HEK293T (cell line): ENCODE measurements at places on chromosomes 3 and 15.

DNA sequence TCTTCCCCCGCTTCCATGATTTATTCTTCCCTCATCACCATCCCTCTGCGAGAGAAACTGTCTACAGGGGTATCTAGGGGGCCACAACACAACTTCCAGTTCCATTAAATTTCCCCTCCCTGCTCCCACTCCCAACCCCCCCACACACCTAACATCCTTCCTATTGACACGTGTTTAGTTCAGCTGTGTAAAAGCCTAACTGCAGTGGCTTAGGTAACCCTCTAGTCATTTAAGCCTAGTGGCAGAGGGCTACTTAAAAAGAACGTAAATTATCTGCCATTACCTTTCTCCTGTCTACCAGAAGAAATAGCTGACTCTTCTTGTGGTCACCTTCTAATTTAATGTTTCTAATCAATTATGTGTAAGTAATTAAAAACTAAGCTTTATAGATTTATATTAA, 56.3 kb downstream of the ZNF148 start:
- DNase-seq, result no peak

GRCh38 chr3:160956785-160957184, 148.4 kb downstream of the B3GALNT1 start:
- DNase-seq, result no peak

GRCh38 chr3:132641837-132642538, 17.6 kb downstream of the ACAD11 start:
- peak; percentile 49 for DNase-seq

- DNase-seq, result no peak
Measured at GRCh38 chr3:72959336-72959735, 37.3 kb upstream of the PPP4R2 start.

GRCh38 chr3:29267226-29267625, 13.6 kb upstream of the RBMS3 start:
- DNase-seq, result no peak

DNA sequence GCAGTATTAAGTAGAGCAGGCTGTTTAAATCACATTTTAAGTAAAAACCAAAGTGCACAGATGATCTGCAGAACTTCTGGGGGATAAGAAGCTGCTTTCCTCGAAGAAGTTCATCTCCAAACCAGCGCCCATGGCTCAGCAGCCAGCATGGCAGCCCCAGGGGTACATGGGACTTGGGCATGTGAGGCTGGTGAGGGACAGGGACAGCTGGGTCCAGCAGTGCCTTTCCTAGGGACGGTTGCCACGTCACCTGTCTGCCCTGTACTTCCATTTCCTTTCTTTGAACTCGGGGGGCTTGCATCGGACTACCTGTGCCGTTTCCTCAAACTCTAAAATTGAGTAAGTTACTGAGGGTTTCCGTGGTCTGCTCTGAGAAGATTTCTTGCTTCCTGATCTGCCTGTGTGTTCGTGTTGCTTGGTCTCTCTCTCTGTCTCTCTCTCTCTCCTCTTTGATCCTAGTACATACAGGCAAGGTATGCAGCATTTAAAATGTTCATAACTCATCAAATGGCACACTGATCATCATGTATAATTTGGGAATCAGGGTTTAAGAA, 67.6 kb downstream of the IGF1R start:
- no peak for DNase-seq

DNA sequence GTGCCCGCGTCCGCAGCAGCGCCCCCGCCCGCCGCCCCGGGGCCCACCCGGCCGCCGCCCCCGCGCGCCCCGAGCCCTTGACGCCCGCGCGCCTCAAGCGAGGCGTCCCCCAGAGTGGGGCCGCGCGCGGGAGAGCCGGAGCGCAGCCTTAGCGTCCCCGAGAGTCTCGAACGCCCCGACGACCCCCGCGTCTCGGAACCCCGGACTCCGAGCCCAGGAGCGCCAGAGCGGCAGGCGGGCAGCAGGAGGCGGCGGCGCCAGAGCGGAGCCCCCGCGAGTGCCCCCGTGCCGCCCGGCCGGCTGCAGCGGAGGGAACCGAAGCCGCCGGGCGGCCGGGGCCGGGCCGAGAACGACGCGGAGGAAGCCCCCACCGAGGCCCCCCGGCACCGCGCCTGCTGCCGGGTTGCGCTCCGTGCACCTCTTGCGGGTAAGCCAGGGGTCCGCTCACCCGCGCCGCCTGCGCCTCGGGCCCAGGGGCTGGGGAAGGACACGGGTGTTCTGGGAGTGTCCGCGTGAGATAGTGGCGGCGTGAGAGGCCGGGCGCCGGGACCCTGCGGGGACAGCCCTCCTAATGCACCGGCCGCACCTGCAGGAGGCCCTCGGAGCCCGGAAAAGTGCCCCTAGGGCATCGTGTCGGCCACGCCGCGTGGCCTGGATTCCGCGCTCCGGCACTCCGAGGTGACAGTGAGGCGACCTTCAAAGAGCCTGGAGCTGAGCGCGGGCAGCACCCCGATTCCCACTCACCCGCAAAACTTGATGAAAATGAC, 52.0 kb upstream of the ULK4 start:
- peak; percentile 39 for DNase-seq

GRCh38 chr3:21955406-21955805, 204.4 kb upstream of the ZNF385D start:
- DNase-seq, result no peak

GRCh38 chr15:32641517-32642059, at the start of gene SCG5:
Gene SCG5 (plus strand): TSS chr15:32641710. CDS start chr15:32643593, 1,883 bp downstream.
- DNase-seq, result no peak

GRCh38 chr3:169863458-169863899, 6.3 kb downstream of the LRRC31 start:
- peak; percentile 75 for DNase-seq

DNA sequence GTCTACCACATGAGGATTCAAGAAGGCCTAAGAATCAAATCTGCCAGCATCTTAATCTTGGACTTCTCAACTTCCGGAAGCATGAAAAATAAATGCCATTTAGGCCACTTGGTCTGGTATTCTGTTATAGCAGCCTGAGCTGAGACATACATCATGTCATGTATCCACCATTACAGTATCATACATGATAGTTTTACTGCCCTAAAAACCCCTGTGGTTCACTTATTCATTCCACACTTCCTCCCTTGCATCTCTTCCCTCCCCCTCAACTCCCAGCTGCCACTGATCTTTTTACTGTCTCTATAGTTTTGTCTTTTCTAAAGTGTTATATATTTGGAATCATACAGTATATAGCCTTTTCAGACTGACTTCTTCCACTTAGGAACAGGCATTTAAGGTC, 161.8 kb downstream of the SNRK start:
- no peak for DNase-seq

- no peak for DNase-seq
Measured at GRCh38 chr3:12622335-12622734, 41.6 kb downstream of the RAF1 start.

DNA sequence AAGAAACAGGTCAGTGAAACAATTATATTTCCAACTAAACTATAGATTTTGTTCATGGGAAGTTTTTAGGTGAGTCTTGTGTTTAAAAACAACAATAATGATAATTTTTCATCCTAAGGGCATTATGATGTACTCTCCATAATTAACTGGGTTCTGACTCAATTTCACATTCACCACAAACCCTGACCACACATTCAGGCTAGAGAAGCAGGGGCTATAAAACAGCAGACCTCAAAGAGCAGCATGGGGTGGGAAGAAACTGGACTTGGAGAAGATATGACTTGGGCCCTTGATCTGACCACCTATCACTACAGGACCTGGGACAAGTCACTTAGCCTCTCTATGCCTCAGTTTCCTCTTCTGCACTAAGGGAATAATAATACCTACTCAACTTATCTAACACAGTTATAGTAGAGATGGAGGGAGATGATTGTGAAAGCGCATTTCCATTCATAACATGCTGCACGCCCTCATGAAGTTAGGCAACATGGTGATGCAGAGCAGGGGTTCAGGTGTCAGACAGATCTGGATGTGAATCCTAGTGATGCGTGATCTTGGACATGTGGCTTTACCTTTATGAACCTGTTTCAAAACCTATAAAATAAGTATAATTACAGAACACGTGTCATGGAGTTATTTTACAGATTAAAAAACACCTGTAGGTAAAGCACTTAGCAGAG, 63.0 kb upstream of the ACP3 start:
- DNase-seq, result no peak

DNA sequence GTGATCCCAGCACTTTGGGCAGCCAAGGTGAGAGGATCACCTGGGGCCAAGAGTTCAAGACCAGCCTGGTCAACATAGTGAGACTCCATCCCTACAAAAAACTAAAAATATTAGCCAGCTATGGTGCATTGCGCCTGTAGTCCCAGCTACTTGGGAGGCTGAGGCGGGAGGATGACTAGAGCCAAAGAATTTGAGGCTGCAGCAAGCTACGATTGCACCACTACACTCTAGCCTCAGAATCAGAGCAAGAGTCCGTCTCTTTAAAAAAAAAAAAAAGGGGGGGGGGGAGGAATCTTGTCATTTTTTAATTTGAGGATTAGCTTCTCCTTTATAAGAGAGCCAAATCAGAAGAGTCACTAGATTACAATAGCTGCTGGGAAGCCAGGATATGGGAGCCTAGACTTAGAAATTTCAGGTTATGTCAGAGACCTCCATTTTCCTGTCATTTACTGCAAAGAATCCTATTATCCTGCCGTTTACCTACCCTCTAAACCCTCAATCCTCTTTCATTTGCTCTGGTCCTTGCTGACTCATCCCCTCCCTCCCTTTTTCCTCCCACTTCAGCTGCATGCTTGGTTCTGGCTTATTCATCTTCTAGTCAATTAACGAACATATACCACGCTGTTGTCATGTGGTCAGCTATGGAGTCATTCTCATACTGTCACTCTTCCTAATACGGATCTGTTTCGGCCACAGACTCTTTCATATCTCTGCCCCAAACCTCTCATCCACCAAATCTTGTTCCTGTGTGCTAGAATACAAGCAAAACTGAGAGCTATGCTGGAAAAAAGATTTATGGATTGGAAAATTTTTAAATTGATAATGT, 83.8 kb upstream of the PPIB start:
- no peak for DNase-seq

GRCh38 chr15:67188551-67189218, 65.8 kb downstream of the AAGAB start:
- no peak for DNase-seq

DNA sequence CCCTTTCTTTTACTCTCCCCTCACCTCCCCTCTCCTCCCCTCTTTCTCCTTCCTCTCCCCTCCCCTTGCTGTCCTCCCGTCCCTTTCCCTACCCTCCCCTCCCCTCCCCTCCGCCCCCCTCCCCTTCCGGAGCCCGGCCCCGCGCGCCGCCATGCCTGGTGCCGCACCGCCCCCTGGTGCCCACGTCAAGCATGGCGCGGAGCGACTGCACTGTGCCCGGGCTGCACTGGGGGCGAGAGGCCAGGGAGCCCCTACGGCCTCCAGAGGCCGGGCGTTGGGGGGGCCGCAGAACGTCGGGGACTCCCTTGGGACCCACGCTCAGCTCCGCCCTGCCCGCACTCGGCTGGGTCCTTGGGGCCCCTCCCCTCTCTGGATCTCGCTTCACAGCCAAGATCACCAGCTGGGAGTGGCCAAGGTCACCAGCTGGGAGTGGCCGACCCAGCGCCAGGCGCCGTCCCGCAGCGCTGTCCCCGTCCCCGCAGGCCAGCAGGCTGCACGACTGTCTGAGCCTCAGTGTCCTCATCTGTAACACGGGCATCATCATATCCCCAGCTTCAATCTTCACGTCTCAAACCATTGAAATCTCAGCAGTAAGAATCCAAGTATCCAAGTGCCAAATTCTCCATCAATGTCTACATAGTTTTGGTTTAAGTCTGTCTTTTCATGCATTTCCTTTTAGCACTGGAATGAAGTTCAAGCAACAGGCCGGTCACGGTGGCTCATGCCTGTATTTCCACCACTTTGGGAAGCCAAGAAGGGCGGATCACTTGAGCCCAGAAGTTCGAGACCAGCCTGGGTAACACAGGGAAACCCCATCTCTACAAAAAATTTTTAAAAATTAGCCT, 42.5 kb downstream of the TPRA1 start:
- DNase-seq, result peak; percentile 87

GRCh38 chr15:94353488-94353820, 122.1 kb downstream of the MCTP2 start:
- no peak for DNase-seq

DNA sequence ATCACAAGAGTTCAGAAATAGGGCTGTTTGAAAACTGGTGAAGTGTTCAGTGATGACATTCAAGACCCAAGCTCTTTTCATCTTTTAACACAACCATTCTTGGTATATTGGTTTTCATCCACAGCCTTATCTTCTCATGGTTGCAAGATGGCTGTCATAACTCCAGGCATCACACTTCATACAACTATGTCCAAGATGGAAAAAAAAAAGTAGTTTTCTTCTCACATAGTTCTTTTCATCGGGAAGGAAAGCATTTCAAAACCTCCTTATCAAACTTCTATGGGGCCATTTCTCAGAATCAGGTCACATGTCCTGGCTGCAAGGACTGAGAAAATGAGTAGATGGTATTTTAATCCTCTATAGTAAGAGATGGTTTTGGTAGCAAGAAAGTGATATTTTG, 21.1 kb upstream of the MFSD1 start:
- DNase-seq, result no peak

DNA sequence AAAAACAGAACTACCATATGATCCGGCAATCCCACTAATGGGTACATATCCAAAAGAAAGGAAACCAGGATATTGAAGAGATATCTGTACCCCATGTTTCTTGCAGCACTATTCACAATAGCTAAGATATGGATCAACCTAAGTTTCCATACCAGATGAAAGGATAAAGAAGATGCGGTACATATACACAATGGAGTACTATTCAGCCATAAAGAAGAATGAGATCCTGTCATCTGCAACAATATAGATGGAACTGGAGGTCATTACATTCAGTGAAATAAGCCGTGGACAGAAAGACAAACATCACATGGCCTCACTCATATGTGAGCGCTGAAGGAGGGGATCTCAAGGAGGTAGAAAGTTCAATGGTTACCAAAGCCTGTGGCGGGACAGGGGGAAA, 3.0 kb downstream of the SLC41A3 start:
- DNase-seq, result no peak

GRCh38 chr3:188567478-188568195, 413.7 kb downstream of the LPP start:
- DNase-seq, result no peak

DNA sequence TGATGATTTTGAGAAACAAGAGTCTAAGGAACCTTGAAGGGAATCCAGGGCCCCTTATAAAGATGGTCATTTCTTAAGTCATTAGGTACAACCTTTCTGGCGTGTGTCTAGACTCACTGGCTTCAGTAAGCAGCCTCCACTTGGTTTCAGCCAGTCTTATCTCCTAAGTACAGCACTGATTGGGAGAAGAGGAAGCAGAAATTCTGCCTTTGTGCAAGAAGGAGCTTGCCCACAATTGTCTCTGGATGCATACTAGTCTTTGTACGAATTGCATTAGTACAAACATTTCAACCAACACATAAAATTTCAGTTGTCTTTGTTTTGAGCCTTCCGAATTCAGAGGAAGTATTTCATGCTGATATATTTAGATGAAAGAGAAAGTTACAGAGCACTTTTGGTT, 139.4 kb downstream of the SLCO3A1 start:
- DNase-seq, result no peak

GRCh38 chr3:133970339-133970738, 59.4 kb downstream of the SLCO2A1 start:
- DNase-seq, result no peak

- no peak for DNase-seq
Measured at GRCh38 chr3:37934631-37935289, 55.8 kb upstream of the VILL start.

GRCh38 chr15:65056106-65056505, 10.9 kb downstream of the SLC51B start:
- no peak for DNase-seq
